CD8-positive, alpha-beta T cell (primary cell): ENCODE measurements at places on chromosomes 4 and X. TPM values are rescaled to one million over a fixed set of nuclear protein-coding genes. Genes with fewer than 3 reads are reported as not detected.

GRCh38 chr4:26204249-26204825 is 116.5 kb upstream of the RBPJ start:
- DNase-seq = peak; percentile 5

DNA sequence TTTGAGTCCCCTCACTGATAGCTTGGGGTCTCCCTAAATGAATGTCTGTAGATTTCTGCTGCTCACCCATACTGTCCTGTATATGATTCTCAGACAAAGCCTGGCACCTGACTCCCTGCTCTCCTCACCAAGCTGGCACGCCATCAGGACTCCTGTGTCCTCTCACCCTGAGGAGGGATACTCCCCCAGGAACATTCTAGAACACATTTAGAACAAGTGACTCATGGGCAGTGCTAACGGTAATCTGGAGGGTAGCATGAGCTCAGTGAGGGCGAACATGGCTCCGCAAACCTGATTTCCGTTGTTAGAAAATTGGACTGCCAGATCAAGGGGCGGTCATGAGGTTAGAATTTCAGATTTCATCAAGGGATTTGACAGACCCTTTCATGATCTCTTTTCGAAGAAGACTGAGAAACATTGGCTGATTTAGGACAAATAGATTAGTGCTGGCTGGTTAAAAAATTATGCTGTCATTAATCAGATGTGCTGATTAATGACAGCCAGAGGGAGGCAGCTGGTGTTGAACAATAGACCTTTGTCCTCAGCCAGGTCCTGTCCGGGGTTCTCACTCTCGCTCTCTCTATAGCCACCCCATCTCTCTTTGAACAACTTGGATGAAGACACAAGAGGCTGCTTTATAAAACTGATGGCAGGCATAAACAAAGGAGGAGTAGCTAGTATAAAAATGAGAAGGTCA is 244.3 kb downstream of the PTTG2 start:
- no peak for DNase-seq

DNA sequence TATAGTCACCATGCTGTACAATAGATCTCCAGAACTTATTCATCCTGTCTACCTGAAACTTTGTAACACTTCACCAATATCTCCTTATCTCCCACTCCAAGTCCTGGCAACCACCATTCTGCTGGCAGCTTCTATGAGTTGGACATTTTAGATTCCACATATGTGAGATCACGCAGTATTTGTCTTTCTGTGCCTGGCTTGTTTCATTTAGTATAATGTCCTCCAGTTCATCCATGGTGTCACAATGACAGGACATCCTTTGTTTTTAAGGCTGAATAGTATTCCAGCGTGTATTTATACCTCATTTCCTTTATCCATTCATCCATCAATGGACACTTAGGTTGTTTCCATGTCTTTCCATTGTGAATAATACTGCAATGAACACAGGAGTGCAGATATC is 198.7 kb downstream of the QDPR start:
- no peak for DNase-seq

- DNase-seq = no peak
Observed at GRCh38 chr4:47550899-47551548, 65.9 kb downstream of the ATP10D start.

- no peak for DNase-seq
Observed at GRCh38 chr4:184420881-184421416, 53.4 kb downstream of the IRF2 start.

DNA sequence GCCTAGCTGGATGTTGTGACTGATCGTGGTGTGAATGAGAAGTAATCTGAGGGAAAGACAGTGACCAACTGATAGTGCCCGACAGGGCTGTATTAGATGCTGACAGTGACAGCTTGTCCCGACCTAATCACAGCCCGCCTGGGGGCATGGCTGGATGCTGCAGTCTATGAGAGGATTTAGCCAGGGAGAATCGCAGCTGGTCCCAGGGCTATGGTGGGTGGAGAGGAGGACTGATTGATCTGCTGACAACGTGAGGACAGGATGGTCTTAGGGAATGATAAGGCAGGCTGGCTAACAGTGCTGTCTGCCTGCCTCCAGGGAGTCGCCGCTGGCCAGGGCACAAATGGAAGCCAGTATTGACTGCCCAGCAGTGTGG is 621 bp upstream of the SUV39H1 start:
- no peak for DNase-seq

GRCh38 chrX:153610836-153611213 is 11.9 kb upstream of the CCNQ start:
- DNase-seq = no peak

GRCh38 chr4:92305148-92305877 is 1.5 kb downstream of the GRID2 start:
- no peak for DNase-seq

GRCh38 chr4:140312100-140312499 is 61.3 kb upstream of the SCOC start:
- DNase-seq = no peak

DNA sequence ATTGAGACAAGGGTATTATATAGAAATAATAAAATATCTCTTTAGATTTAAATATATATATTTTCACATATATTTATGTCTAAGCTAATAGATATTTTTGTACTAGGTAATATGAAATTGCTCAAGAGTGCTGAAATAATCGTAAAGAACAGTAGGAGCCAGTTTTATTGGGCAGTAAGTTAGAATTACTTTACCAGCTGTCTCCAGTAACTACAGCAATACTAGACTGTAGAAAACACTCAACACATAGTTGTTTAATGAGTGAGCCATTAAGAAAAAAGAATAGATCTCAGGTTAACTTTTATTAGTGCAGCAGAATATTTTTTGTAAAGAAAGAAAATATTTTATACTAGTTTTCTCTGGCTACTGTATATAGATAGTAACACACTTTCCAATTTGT is 715.2 kb downstream of the TRIML1 start:
- DNase-seq = no peak

GRCh38 chr4:113756005-113756410 is 5.5 kb downstream of the CAMK2D start:
- DNase-seq = no peak

DNA sequence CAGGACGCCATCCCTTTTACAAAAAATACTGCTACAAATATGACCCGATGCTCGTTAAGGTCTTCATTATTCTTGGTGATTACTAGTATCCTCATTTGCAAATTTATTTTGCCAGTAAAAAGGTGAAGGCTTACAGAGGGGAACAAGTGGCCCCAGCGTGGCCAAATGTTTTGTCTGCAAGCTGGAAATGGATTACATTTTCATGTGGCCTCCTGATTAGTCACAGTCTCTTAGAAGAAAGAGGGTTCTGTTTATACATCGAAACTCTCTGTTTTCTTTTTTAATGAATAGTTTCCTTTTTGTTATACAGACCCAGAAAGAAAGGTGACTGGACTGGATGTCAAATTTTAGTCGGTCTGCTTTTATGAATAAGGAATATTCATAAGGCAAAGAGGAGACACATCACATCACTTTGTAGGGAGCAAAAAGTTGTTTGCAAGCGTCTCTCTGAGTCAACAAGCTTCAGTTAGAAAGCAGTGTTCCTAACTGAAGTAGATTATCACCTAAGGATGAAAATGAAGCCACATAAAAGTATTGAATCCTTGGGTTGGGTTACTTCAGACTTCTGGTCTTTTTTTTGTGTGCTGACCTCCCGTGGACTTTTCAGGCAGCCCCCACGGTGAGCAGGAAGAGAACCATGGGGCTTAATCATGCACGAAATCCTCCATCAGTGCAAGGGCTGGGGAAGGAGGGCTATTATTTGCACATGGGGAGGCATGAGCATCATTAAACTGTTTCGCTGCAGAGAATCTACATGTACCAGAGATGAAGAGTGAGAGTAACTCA is 125.6 kb downstream of the ARSF start:
- no peak for DNase-seq

DNA sequence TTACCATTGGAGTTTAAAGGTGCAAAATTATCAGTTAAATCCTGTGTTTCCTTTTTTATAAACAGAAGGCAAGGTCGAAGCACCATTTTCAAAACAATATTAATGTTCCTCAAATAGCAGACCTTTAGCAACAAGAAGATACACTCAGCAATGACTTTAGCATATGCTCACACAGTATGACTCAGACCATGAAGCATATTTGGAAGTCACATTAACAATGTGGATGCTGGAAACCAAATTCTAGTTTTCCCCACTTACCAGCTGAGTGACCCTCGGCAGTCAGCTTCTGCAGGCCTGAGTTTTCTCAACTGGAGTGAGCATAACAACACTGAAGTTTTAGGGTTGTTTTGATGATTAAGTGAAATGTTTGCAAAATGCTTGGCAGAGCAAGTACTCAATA is 130.5 kb downstream of the ANK2 start:
- no peak for DNase-seq

DNA sequence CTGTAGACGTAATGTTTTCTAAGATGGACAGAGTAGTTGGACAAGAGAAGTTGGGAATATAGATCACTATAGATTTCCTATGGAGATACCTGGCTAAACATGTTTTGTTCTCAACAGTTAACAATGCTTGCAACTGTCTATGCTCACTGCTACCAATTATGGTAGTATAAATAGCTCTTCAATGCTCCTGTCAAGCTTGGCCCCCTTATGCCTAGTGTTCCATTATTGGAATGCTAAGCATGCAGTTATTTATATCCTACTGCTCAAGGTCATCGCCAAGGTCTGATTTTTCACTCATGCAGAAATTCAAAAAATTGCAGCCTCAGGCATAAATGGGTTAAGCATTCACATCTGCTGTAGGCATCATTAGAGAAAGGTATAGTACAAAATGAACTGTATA is 519.0 kb downstream of the IL15 start:
- no peak for DNase-seq

- DNase-seq = no peak
Observed at GRCh38 chr4:70714079-70714887, 7.5 kb upstream of the RUFY3 start.

GRCh38 chrX:118418811-118419251 is 72.9 kb downstream of the WDR44 start:
- no peak for DNase-seq

- no peak for DNase-seq
Observed at GRCh38 chrX:123422875-123423274, 238.8 kb downstream of the GRIA3 start.

DNA sequence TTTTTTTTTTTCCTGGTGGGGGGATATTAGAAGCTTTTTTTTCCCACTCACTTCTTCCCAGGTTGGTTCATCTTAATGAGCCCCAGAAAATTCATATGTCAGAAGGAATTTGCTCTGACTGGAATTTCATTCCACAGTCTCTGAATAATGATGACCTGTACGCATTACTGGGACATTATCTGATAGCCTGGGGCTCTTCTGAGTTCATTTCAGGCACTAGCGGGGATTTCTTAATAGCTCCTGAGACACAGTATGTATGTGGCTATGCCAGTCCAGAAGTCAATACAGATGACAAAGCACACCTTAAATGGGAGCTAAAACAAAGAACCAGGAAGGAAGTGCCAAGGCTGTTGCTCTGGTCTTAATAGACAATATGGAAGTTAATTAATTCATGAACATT is 295.2 kb upstream of the IGFBP7 start:
- no peak for DNase-seq

DNA sequence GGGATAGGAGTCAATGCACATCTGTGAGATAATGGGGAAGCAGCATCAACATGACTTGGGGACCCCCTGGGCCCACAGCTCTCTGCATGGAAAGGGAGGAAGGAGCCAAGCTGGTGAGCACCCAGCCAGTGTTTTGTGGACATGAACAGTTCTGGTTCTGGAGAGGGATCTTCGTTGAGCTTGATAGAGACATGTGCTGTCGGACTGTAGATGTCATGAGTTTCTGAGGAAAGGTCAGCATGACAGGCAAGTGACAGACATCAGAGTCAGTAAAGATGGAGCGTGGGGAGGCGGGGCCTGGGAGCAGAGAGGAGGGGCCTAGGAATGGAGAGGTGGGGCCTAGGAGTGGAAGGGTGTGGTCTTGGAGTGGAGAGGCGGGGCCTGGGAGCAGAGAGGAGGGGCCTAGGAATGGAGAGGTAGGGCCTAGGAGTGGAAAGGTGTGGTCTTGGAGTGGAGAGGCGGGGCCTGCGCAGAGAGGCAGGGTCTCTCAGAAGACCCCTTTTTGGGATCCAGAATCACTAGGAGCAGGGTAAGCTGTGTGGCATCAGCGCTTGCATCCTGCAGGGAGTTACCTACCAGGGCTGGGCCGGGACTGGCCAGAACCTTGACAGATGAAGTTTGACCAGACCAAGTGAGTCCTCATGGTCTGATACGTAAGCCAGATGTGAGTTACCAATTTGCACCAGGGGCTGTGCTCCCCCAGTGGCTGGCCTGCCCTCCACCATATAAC is 33.7 kb downstream of the PIGG start:
- DNase-seq = no peak

- DNase-seq = no peak
Observed at GRCh38 chr4:108933046-108933445, 170.2 kb upstream of the ETNPPL start.

DNA sequence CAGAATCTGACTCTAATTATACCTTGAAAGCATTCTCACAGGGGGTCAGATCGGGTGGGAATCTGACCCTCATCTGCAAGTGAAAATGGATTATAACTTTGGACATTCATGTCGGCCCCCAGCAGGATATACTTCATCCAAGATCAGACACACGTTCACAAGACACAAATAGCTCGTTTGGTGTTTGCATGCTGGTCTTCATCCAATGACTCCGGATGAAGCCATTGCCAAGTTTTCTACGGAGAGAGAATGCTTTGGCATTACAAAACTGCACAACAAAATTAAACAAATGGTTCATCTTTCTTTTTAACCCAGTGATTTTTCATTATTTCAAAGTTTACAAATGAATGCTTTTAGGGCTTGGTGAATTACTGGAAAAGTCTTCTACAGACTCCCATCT is 105.5 kb downstream of the MID1 start:
- DNase-seq = no peak

DNA sequence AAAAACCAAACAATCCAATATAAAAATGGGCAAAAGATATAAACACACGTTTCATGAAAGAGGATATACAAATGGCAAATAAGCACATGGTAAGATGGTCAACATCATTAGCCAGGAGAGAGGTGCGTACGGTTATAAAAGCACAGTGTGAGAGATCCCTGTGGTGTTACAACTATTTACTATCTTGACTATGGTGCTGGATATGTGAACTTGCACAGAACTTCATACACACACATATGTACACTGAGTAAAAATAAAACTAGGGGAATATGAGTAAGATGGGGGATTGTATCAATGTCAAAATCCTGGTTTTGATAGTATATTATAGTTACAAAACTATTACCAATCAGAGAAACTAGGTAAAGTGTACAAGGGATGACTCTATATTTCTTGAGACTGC is 8.4 kb downstream of the FBXO8 start:
- no peak for DNase-seq

- no peak for DNase-seq
Observed at GRCh38 chr4:163540448-163540847, 46.0 kb downstream of the TMA16 start.

GRCh38 chrX:38500141-38500540 is 61.2 kb upstream of the TSPAN7 start:
- no peak for DNase-seq

- peak; percentile 57 for DNase-seq
Observed at GRCh38 chr4:80035336-80035735, 37.7 kb downstream of the ANTXR2 start.

- DNase-seq = no peak
Observed at GRCh38 chr4:83353516-83353915, 18.9 kb upstream of the HPSE start.

- DNase-seq = no peak
Observed at GRCh38 chr4:68369142-68369805, 19.4 kb upstream of the YTHDC1 start.

Gene SYNPO2
- 0.25 TPM for total RNA-seq

Gene RNF175
- 0.58 TPM for total RNA-seq

Gene ADH7
- total RNA-seq = not detected

Gene WNK3
- not detected for total RNA-seq

Gene KCND1
- total RNA-seq = 1.2 TPM

Gene MEPE
- total RNA-seq = not detected

Gene FAM149A
- 0.79 TPM for total RNA-seq

Gene STARD8
- total RNA-seq = not detected

Gene RHOXF1
- total RNA-seq = not detected
